Suprapubic skin (tissue), 4 donors: ENCODE measurements at places on chromosomes 2 and 18. TPM values are rescaled to one million over a fixed set of nuclear protein-coding genes. Genes with fewer than 3 reads are reported as not detected.
A peak's percentile ranks its signal among the peaks of the same experiment; 100 is the strongest.

Gene SLC16A14
- total RNA-seq, result 10.1 TPM

Gene MBP
- total RNA-seq, result 53.7 TPM

Gene CDKL4
- total RNA-seq, result not detected

Gene GPR45
- not detected for total RNA-seq

Gene GRHL1
- 116 TPM for total RNA-seq

- no peak for DNase-seq
- no peak overlapping the region for H3K27ac ChIP-seq
- no peaks in the 10 kb centered on the region for H3K4me1 ChIP-seq
- H3K36me3 ChIP-seq, result no peaks in the 10 kb centered on the region
Observed at GRCh38 chr2:123434546-123435395, 590.3 kb upstream of the CNTNAP5 start.

DNA sequence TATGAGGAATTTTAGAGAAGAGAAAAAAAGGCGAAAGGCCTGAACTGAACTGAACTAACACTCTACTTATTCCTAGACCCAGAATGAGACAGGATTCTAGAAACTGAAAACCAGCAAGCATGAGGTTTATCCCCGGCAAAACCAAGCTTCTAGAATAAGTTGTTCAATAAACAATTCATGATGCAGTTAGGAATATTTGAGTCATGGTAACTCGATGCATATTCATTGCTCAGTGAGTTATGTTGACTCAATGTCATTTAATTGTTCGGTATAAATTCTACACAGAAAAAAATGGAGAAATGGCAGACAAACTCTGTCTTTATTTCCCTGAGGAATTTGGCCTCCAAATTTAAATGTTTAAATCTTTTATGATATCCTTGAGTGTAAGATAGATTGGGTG, 321.5 kb downstream of the SATB2 start:
- no peak for DNase-seq
- no peaks in the 10 kb centered on the region for H3K36me3 ChIP-seq
- no peaks in the 10 kb centered on the region for H3K27me3 ChIP-seq
- no peaks in the 10 kb centered on the region for H3K4me1 ChIP-seq
- H3K4me3 ChIP-seq, result no peak overlapping the region
- no peak overlapping the region for H3K27ac ChIP-seq

- no peaks in the 10 kb centered on the region for H3K27me3 ChIP-seq
- no peak for DNase-seq
- H3K36me3 ChIP-seq, result no peaks in the 10 kb centered on the region
- H3K4me3 ChIP-seq, result no peak overlapping the region
- no peaks in the 10 kb centered on the region for H3K4me1 ChIP-seq
- H3K27ac ChIP-seq, result no peak overlapping the region
Observed at GRCh38 chr18:27763936-27764335, 413.0 kb downstream of the CDH2 start.

- DNase-seq, result no peak
- no peak overlapping the region for H3K27ac ChIP-seq
- H3K4me1 ChIP-seq, result no peaks in the 10 kb centered on the region
- no peak overlapping the region for H3K4me3 ChIP-seq
- H3K36me3 ChIP-seq, result no peaks in the 10 kb centered on the region
Observed at GRCh38 chr2:75324861-75325284, 125.6 kb upstream of the TACR1 start.

DNA sequence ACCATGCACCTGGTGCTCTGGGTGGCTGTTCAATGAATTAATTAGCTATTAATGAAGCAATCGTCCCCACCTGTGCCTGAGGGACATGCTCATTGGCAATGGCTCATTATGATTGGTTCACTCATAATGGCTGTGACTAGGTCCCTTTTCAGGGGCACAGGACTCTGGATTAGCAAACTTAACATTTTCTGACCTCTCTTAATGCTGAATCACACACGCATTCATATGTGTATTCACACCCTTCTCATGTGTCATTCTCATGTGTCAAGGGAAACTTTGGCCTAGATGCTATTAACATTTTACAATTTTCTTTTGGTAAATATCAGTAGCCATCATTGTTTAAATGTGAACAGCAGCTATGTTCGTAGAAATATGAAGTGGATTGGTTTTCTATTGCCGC, 98.9 kb upstream of the PMAIP1 start:
- no peak for DNase-seq
- no peak overlapping the region for H3K4me3 ChIP-seq
- no peaks in the 10 kb centered on the region for H3K36me3 ChIP-seq
- H3K4me1 ChIP-seq, result no peaks in the 10 kb centered on the region

DNA sequence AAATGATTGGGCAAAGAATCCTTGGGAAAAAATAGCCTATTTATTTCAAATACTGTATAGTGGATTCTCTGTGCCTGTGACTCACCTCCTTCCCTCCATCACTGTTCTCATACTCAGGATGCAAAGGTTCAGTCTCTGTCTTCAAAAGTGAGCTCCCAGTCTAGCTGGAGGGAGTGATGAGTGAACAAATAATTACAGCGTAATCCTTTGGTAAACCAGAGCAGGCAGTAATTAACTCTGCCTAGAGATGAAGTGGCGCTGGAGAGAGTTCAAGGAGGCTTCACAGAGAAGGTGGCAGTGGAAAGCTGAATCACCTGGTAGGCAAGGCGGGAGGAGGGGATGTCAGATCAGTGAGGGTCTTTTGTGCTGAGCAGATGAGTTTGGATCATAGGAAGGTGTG, 6.5 kb downstream of the DGUOK start:
- peaks cover 58% of the 10 kb centered on the region for H3K4me1 ChIP-seq
- H3K27ac ChIP-seq, result no peak overlapping the region
- DNase-seq, result no peak
- H3K4me3 ChIP-seq, result no peak overlapping the region
- H3K36me3 ChIP-seq, result peaks cover 4% of the 10 kb centered on the region
- no peaks in the 10 kb centered on the region for H3K27me3 ChIP-seq

DNA sequence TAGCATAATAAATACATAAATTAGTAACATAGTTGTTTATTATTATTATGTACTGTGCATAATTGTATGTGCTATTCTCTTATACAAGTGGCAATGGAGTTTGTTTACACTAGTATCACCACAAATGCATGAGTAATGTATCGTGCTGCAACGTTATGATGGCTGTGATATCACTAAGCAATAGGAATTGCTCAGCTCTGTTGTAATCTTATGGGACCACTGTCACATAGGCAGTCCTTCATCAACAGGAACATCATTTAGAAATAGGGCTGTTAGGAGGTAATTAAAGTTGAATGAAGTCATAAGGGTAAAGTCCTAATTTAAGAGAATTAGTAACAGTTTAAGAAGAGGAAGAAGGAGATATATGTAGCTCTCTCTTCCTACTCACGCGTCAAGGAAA, 33.8 kb downstream of the TEX51 start:
- no peak for DNase-seq
- H3K27me3 ChIP-seq, result peaks cover 3% of the 10 kb centered on the region
- no peaks in the 10 kb centered on the region for H3K36me3 ChIP-seq
- no peaks in the 10 kb centered on the region for H3K4me1 ChIP-seq
- no peak overlapping the region for H3K4me3 ChIP-seq
- H3K27ac ChIP-seq, result no peak overlapping the region

DNA sequence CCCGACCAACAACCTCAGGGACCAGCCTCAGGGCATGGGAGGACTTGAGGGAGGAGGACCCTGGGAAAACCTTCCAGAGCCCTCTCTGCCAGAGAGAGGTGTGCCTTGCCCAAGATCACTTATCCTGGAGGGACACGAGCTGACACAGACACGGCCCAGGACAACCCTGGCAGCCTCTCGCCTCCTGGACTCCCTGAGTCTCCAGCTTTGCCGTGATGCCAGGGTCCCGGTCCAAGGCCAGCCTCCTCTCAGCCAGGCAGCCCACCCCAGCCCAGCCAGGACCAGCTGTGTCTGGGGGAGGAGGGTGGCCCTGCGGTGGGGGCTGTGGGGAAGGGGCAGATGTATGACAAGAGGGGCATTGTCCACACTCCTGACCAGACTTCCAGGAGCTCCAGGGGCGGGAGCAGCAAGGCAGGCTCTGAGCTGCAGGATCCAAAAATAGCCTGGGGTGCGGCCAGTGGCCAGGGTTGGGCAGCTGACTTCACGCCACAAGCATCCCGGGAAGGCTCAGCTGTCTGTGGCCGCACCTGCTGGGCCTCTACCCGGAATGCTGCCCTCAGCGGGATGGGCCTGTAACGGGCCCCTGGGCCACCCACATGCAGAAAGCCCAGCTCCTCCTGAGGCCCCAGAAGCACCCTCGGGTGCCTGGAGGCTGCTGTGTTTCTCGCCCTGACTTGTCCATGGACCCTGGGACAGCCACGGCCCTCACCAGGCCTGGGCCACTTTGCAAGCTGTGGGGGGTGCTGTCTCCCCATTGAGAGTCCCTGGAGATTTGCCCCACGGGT, 65.5 kb upstream of the GPC1 start:
- H3K4me1 ChIP-seq, result peaks cover 29% of the 10 kb centered on the region
- H3K27ac ChIP-seq, result peak overlapping the region; percentile 14
- no peak for DNase-seq
- no peaks in the 10 kb centered on the region for H3K27me3 ChIP-seq

DNA sequence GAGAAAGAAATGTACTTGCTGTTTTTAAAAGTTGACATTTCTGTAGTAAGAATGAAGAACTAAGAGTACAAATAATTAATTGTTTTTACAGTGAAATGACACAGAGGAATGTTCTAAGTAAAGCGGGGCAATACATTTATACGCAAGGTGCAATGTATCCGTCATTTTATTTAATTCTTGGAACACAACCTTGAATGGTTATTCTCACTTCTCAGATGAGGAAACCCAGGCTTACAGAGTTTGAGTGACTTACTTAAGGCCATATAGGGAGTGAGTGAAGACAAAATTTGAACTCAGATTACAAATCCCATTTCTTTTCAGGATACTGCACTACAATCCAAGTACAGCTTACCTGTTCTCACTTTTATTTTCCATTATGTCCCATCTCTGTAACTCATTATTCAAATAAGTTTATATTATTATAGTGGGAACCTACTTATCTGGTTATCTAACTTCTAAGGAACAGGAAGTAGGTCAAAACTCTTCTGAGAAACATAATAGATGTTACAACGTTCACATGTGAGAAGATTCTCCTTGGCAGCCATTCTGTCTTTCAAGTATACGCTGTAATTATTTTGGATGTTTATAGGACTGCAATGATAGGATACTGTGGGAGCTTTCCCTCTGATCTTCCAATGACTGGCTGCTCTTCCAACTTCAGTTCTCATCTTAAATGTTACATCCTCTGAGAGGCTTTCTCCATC, 12.3 kb upstream of the STK17B start:
- H3K4me3 ChIP-seq, result no peak overlapping the region
- H3K4me1 ChIP-seq, result no peaks in the 10 kb centered on the region
- no peak overlapping the region for H3K27ac ChIP-seq
- no peaks in the 10 kb centered on the region for H3K27me3 ChIP-seq
- H3K36me3 ChIP-seq, result no peaks in the 10 kb centered on the region

DNA sequence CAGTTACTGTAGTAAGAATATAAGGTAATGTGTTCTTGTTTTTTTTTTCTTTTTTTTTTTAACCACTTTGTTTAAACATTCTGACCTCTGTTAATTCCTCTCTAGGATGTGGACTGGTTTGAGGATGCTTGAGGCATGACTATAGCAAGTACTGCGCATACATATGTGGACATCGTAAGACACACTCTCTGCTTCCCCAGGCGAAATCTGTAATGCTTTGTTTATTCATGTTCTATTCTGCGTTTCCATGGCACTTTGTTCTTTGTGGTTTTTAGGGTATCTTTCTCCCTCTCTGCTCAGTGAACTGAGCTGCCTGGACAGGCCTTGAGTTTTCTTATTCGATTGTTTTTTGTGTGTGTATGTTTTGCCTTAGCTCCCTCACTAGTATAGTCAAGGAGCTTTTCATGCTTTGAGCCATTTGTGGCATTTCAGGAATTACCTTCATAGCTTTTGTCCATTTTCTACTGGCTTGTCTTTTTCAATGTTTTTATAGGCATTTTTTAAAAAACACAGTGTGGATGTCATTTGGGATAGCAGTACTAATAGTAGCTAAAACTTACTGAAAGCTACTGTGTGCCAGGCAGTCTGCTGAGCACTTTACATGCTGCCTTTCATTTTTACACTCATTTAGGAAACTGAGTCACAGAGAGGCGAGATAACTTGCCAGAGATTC, 1.9 kb upstream of the SH3BP4 start:
- H3K36me3 ChIP-seq, result no peaks in the 10 kb centered on the region
- H3K27me3 ChIP-seq, result no peaks in the 10 kb centered on the region
- no peak overlapping the region for H3K4me3 ChIP-seq
- DNase-seq, result no peak

GRCh38 chr2:156182132-156182531, 150.4 kb downstream of the NR4A2 start:
- H3K4me1 ChIP-seq, result peaks cover 13% of the 10 kb centered on the region
- no peaks in the 10 kb centered on the region for H3K36me3 ChIP-seq
- no peak for DNase-seq
- peak overlapping the region; percentile 81 for H3K27ac ChIP-seq
- H3K27me3 ChIP-seq, result no peaks in the 10 kb centered on the region

DNA sequence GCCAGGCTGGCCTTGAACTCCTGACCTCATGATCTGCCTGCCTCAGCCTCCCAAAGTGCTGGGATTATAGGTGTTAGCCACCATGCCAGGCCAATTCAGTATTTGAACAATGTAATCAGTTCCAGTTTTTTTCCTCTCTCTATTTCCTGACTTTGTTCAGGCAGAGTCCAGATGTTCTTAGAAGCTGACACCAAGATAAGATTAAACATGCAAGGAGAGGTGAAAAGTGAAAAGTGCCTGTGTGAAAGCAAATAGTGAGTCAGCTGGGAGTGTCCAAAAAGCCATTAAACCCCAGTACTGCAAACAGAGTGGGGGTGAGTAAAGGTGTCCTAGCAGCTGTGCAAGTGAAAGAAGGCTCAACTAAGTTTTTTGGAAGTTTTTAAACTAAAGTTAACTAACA, 231.5 kb downstream of the PTH2R start:
- no peaks in the 10 kb centered on the region for H3K4me1 ChIP-seq
- no peak overlapping the region for H3K4me3 ChIP-seq
- no peak overlapping the region for H3K27ac ChIP-seq
- H3K27me3 ChIP-seq, result no peaks in the 10 kb centered on the region
- DNase-seq, result no peak
- no peaks in the 10 kb centered on the region for H3K36me3 ChIP-seq

DNA sequence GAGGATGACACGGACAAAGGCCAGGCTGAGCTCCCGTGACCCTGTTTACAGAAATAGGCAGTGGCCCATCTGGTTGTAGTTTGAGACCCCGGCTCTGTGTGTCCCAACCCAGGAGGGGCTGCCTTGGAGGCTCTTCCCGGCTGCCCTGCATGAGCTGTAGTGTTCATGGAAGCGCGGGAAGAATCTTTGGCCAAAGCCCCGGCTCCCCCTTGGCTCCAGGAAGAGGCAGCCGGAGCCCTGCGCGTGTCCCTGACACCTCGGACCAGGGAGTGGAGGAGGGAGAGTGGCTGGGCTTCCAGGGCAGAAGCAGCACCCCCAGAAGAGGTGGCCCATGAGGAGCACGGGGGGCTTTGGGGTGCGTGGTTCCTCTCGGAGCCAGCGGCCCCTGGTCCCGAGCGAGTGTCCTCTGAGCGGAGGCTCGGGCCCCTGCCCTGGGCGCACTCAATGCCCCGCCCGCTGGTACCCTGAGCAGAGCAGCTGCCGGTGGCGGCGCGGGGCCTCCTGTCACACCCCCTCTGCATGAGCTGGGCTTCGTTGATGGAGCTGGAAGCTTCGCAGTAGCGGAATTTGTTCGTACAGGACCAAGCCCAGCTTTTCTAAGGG, 21.7 kb downstream of the GPR35 start:
- H3K36me3 ChIP-seq, result no peaks in the 10 kb centered on the region
- H3K27ac ChIP-seq, result no peak overlapping the region
- DNase-seq, result no peak
